Astrocyte of the hippocampus (primary cell): ENCODE measurements at places on chromosomes 16 and 17.

- DNase-seq, result no peak
Observed at GRCh38 chr17:36504156-36504545, 17.7 kb downstream of the ZNHIT3 start.

DNA sequence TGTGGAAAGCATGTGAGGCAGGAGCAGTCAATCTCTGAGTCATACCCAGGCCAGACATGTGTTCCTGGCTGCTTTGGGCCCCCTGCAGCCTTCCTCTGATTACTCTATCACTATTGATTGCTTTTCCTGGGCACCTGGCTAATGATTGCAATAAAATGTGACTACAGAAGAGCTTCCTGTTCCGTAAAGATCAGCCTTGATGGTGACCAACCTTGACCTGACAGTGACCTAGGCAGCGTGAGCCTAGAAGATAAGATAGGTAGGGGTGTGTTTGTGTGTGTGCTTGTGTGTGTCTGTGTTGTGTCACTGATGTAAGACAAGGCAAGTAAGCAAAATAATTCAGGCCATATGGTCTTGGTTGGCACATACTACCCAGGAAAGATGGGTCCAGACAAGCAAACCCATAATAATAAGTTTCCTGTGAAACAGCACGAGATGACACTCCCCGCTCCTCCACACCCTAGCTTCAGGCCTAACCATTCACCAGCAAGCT, 367.7 kb upstream of the CDH11 start:
- no peak for DNase-seq

- peak; percentile 92 for DNase-seq
Observed at GRCh38 chr17:50027881-50028735, 27.8 kb upstream of the ITGA3 start.

DNA sequence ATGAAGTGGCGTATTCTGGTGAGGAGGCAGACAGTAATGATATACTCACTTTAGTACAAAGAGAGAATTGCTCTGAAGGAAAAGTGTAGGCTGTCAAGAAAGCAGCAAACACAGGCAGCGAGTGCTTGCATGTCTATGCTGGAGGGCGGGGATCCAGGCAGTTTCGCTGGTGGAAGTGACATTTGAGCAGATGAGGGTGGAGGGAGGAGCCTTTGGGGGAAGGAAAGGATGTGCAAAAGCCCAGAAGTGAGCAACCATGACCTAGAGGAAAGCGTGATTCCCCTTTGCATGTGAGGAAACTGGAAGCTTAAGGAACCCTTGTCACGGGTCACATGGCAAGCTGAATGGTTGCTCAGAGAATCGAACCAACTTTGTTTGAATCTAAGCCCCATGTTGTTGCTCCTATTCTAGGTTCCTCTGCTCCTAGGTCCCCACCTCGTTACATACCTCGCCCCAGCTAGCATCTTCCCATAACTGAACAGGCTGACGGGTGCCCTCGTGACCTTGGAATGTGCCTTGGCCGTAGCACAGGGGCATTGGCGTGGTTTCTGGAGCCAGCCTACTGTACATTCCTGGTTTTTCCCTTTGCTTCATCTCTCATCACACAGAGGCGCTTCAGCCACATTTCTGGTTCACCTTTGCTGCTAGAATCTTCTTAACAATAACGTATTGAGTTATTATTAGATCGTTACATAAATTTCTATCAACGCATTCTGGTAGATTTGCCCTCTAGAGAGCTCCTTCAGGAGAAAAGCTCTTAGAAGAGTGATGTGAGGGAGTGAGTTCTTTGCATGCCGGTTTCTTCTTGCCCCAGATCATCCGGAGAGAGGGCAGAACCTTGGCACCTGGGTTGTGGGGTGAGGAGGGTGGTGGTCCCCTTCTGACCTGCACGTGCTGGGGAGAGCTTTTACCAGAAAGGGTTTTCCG, 191.8 kb downstream of the SNX29 start:
- peak; percentile 29 for DNase-seq

DNA sequence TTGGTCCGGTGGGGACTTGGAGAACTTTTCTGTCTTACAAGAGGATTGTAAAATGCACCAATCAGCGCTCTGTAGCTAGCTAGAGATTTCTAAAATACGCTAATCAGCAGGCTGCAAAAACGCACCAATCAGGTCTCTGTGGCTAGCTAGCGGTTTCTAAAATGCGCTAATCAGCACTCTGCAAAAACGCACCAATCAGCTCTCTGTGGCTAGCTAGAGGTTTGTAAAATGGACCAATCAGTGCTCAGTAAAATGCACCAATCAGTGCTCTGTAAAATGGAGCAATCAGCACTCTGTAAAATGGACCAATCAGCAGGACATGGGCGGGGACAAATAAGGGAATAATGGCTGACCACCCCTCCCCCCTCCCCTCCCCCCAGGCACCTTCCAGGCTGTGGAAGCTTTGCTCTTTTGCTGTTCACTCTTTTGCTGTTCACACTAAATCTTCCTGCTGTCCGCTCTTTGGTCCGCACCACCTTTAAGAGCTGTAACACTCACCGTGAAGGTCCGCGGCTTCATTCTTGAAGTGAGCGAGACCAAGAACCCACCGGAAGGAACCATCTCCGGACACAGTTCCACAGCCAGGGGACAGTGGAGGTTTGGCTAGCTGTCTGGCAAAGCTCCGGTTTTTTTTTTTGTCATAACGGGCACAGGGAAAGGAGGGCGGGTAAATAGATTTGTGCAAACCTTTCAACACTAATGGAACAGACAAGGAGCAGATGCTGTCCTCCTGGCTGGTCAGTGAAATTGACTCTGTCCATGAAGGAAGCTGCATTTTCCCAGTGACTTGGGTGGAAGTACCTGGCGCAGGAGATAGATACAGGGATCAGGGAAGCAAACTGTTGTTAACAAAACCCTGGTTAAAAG, 8.3 kb downstream of the PITPNC1 start:
- no peak for DNase-seq

GRCh38 chr17:35499548-35499947, 37.9 kb downstream of the SLFN12L start:
- no peak for DNase-seq

- DNase-seq, result no peak
Observed at GRCh38 chr17:41614098-41614497, 1.5 kb upstream of the KRT16 start.

- DNase-seq, result no peak
Observed at GRCh38 chr16:30979170-30980022, 5.6 kb upstream of the HSD3B7 start.
